ENCODE measurements at places on chromosomes 3 and 15.

DNA sequence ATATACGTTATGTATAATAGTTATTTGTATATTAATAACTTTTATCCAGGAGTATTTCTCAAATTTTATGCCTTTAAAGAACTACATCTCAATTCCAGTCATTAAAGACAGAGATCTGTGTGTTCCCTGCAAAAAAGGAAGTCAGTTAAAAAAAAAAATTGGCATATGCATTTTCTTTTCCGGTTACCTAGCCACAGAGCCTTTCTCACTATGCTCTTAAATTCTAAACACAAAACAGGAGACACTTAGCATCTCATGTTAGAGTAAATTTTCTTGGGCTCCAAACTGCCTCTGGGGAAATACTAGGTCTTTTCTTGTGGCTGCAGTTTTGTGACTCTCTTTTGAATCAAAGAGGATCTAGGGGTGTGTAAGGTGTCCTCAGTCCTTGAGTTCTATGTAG, 105.9 kb downstream of the KCNH8 start:
- no peak for DNase-seq

DNA sequence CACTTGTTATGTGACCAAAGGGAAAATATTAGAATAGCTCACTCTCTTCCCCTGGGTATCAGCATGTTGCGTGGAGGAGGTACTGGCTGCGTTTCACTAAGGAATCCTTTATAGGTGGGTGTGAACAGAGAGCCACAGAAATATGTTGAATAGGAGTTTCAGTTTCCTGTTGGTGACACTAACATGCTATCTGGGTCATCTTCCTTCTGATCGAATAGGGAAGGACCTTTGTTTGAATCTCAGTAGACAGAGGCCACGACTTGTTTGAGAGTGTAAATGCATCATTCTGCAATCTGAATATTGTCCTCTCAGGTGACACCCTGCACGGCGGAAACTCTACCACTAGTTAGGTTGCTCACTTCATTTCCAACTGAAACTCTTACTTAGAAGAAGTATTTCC, 157.9 kb upstream of the SLC2A2 start:
- peak; percentile 15 for DNase-seq

GRCh38 chr3:10551821-10552630, 46.6 kb upstream of the ATP2B2 start:
- peak; percentile 96 for DNase-seq

DNA sequence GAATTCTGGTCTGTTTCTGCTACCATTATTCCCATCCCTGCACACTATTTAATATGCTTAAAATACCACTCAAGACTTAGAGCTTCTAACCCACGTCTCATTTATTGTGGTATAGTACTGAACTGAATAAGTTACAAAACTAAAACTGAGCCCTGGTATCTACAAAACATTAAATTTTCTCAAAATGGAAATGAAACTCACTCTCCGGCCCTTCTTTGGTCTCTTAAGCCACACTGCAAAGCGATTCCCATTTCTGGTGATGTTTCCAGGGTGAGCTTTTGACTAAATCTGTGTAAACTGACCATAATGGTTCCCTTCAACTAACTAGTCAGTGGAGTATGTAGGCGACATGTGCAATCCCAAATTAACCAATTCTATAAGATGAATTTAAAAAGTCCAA, 18.6 kb downstream of the KPNA4 start:
- DNase-seq: no peak

DNA sequence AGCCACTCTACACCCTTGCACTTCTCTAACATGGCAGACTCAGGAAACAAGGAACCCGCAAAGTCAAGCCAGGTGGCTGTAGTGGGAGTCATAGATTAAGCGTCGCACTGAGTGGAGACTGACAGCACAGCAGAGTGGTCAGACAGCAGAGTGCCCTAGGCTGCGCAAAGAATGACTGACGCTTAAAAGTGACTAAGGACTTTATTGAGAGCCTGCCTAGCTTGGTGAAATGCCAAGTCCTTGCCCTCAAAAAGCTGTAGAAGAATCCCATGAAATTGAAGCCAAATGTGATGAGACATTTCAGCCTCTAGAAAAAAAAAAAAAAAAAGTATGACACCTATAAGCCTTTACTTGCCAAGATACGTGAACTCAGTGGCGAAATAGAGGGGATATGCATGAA, 30.2 kb downstream of the NCEH1 start:
- no peak for DNase-seq

DNA sequence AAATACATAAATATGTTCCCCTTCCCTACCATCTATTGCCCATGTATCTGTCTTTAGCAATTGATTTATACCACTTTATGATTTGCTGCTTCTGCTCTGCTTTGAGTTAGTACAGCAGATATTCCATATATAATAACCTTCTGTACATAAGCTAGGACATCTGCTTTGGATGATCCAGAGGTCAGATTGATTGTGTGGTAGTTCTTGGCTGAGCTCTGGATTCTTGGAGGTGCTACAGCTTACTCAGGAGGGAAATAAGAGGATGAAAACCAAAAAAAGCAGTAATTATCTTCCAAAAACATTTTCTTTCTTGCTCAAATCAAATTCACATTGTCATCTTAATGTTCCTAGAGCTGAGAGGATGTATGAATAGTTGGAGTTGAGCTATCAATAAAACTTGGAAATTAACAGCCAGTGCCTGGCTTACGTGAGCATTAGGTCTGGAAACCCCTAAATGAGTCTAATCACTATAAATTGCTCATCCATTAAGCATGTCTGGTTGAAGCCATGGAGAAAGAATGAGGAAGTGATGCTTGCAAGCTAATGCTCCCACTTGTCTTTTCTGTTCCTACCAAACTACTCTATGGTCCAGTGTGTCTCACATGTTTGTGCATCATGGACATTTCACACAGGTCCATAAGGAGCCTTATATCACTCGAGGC, 36.3 kb upstream of the TMEM42 start:
- no peak for DNase-seq

- DNase-seq: no peak
Measured at GRCh38 chr3:11053926-11054503, 61.5 kb downstream of the SLC6A1 start.

DNA sequence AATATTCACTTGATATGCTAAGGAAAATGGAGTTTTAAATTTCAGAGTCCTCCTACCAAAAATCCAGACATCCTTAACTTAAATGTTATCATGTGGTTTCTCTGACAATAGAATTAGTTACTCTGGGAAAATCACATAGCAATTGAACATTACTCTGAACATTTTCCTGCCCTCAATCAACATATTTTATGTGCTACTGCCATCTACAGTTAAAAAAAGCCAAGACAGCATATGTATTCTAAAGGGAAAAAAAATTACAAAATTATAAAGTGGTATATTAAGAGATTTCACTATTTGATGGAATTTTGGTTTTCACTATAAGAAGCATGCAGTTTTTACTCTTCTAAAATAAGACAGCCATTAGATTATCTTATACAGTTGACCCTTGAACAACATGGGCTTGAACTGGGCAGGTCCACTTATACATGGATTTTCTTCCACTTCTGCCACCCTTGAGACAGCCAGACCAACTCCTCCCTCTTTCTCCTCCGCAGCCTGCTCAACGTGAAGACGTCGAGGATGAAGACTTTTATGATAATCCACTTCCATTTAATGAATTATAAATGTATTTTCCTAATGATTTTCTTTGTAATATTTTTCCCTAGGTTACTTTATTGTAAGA, 122.3 kb downstream of the ATP1B3 start:
- no peak for DNase-seq

All from inflammatory macrophage (primary cell).